ENCODE measurements at places on chromosomes 13 and 19.

DNA sequence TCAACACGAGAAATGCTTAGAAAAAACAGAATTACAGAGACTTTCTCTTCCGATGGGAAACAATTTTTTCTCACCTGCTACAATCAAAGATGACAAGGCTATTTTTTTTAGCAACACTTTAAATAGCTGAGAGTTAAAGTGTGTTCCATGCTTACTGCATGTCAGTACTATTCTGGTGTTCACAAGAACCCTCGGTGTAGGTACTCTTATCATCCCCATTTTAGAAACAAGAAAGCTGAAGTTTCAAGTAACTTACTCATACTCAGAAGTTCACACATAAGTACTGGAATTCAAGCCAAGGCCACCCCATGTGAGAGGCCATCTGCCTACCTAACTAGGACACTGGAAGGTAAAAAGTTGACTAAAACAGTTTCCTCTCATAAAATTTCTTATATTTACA is 9.0 kb upstream of the TNFRSF19 start:
- no peak for DNase-seq

GRCh38 chr13:74910415-74910814 is 571.6 kb downstream of the TBC1D4 start:
- DNase-seq, result no peak

DNA sequence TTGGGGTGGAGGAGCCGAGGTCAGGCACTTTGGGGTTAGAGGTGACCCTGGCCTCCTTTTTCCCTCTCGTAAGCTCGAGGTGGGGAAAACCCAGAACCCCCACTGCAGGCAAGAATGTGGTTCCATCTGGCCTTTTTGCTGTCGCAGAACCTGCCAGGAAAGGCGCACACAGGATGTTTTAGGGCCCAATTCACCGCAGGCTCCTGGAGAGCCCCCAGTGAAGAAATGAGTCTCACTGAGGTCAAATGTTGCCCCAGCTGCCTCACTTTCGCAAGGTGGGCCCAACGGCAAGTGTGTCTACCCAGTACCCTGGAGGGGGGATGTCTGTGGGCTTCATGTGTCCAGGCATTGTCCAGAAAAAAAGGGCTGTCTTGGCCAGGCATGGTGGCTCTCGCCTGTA is 61.8 kb downstream of the PEX11G start:
- no peak for DNase-seq

GRCh38 chr19:28313633-28314032 is 899.3 kb downstream of the UQCRFS1 start:
- DNase-seq, result no peak

DNA sequence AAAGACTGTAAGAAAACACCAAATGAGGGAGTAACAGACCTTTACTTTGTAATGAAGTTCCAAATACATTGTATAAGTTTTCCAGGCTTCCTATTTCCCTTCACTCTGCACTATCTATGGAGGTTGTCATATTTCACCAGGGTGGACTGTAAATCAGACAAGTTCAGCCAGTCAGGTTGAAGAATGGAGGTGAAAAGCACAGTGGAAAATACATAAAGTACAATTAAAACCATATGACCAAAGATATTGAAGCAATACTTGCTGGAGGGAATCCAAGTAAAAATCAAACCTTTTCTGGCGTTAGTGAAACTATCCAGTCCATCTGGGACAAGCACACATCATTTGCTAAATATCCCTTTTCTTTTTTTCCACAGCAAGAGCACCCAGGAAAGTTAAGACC is 3.2 kb downstream of the LHFPL6 start:
- DNase-seq, result no peak

- no peak for DNase-seq
These were observed 21.5 kb downstream of the EBPL start for GRCh38 chr13:49669735-49670309.

- no peak for DNase-seq
These were observed 4.5 kb upstream of the NOVA2 start for GRCh38 chr19:45978156-45978555.

GRCh38 chr13:29428310-29429181 is 166.9 kb downstream of the SLC7A1 start:
- DNase-seq, result no peak

DNA sequence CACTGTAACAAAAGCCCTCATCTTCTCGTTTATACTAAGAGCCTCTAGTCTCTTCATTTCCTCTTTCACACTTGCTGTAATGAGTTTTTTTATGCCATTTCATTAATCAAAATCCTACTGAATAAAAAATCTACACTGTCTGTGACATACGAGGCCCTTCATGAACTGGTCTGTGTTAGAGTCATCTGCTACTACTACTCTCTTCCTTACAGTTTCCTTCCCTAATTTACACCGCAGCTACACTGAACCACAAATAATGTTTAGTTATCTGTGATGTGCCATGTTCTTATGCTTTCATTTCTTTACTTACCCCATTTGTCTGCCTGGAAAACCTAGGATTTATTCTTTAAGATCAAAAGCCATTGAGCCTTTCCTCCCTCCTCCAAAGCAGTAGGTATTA is 16.0 kb downstream of the UFM1 start:
- DNase-seq, result no peak

DNA sequence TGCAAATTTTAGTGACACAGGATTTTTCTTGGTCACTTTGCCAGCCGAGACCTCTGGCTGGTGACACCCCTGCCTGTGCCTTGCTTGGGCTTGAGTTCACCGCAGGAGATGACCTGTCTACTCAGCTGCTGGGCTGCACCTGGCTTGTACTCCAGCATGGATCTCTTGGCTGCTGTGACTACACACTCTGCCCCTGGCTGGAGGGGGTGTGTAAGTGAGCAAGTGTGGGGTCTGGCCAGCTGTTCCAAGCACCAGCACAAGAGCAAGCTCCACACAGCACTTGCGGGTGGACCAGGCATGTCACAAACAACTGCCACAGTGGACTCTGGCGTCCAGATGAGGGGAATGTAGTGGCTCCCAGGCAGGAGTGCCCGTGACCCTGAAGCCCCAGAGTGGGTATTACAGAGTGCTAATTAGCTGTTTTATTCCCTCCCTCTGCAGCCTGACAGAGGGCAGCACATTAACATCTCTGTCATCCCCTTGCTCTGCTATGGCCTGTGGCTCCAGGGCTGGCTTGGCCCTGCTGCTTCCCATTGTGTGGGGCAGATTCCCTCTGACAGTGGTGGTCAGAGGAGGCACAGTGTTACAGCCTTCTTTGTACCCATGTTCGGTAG is 1387.2 kb downstream of the OLFM4 start:
- no peak for DNase-seq

- DNase-seq, result no peak
These were observed 424.7 kb downstream of the IRS2 start for GRCh38 chr13:109361562-109362289.

GRCh38 chr19:9046694-9047093 is 36.5 kb upstream of the MUC16 start:
- DNase-seq, result no peak

DNA sequence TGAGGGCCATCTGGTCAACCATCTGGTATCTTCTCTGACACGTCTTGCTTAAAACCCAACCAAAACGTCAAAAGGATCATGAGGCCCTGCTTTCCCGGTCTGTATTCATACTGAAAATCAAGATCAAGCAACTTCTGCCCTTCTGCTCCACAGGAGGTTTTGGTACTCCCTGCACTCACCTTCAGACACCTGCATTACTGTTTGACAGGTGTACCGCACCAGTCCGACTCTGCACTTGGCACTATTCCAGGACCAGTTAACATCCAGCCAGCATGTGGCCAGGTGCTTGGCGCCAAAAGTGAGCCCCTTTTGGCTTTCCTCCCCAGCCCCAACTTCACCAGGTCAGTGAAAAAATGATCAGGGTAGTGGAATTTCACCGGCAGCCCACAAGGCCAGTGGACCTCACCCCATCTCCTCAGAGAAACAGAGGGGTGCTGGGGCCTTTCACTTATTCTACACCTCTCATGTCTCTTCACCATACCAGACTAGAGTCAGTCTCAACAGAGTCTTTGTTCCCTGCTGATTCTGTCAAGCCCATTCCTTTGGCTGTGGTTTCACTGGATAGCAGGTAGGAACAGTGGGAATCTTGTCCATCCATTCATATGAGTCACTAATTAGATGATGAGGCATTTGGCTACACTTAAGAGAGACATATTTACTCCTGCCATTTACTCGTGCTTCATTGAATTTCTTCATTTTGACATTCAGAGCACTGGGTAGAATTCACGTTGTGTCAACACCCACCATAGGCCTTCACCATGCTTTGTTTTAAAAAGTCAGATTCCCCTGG is 85.3 kb downstream of the ZNF726 start:
- DNase-seq, result no peak

DNA sequence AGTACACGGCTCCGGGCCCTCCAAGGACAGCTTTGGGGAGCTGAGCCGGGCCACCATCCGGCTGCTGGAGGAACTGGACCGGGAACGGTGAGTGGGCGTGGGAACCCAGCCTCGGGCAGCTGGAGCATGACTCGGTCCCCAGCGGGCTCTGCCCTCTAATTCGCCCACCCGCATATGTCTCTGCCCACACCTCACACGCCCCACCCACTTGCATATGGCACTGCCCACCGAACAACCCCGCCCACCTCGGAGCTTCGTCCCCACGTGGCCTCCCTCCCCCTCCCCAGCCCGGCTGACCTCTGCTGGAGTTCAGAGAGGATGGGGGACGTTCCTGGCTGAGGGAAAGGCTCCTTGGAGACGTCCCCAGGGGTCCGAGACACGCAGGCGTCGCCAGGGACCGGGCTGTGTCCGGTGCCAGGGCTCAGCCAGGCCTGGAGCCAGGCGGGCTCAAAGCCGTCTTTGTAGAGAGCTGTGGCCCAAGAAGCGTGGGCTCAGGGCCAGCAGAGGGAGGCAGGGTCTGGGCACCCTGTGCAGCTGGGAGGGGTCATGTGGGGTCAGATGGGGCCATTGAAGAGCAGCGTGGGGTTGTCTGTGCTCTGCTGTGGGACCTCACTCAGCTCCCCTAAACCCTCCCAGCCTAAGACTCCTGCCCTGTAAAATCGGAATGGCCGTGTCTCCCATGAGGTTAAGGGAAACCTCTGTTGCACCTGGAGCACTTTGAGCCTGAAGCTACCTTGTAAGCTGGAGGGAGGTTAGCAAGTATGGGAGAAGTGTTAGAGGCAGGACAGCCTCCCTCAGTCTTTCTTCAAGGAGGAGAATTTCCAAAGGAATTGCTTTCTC is 3.8 kb downstream of the APC2 start:
- no peak for DNase-seq

GRCh38 chr13:44649104-44649428 is 72.9 kb upstream of the TSC22D1 start:
- no peak for DNase-seq

DNA sequence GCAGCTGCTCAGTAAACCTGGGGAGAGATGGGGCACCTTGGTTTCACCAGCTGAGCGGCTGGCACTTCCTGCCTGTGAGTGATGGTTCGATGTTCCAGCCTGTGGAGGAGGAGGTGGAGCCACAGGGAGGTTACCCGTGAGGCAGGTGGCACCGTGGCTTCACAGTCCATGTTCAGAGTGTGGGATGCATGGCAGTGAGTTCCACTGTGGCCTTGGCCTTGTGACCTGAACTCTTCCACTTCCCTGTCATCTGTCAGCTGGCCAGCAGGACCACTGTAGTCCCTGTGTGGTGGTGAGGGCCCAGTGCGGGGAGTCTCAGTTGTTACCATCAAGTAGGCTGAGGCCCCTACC is 16.9 kb downstream of the SMARCA4 start:
- DNase-seq, result no peak

- DNase-seq, result no peak
These were observed 120.1 kb downstream of the PAN3 start for GRCh38 chr13:28258417-28258816.

GRCh38 chr13:39777527-39778061 is 122.1 kb downstream of the COG6 start:
- no peak for DNase-seq

GRCh38 chr13:74226791-74227475 is 92.7 kb upstream of the KLF12 start:
- DNase-seq, result no peak

GRCh38 chr13:46586751-46587514 is 34.0 kb downstream of the LRCH1 start:
- no peak for DNase-seq

- no peak for DNase-seq
These were observed 59.5 kb upstream of the SLC7A1 start for GRCh38 chr13:29654843-29655547.

DNA sequence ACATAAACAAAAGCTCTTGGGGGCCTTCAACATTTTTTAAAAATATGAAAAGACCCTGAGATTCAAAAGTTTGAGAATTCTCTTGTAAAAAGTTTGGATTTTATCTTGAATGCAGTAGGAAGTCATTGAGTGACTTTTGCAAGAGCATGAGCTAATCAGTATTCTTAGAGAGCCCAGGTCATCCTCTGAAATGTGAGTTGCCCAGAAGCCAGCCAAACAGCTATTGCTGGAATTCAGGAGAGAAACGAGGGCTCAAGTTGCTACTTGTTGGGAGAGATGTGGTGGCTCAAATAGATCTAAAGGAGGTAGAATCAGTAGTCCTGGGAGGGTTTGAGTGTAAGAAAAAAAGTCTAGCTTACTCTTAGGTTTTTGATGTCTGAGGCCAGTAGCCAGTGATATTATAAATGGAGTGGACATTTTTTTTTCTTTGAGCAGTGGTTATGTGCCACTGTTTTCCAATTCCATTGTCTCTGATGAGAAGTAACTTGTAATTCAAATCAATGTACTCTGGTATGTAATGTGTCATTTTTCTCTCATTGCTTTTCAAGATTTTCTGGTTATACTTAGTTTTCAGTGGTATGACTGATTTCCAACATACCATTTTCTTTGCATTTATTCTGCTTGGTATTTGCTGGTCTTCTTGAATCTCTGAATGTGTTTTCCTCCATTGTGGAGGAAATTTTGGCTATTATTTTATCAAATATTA is 30.7 kb downstream of the LMO7 start:
- DNase-seq, result no peak

DNA sequence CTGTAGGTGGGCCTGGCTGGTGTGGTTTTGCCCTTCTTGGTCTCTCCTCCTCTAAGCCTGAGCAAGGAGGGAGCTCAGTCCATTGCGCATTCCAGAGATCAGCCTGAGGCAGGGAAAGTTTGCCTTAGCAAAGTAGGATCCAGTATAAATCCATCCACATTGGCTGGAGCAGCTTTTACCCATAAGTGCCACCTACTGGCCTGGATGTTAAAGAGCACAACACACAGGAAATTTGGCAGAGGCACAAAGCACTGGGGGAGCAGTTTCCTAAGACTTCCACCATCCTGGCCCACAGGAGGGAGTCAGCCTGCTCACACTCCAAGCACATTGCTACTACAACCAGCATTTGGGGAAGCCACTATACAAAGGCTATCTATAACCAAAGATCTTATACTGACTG is 1124.2 kb downstream of the SLITRK1 start:
- DNase-seq, result no peak

DNA sequence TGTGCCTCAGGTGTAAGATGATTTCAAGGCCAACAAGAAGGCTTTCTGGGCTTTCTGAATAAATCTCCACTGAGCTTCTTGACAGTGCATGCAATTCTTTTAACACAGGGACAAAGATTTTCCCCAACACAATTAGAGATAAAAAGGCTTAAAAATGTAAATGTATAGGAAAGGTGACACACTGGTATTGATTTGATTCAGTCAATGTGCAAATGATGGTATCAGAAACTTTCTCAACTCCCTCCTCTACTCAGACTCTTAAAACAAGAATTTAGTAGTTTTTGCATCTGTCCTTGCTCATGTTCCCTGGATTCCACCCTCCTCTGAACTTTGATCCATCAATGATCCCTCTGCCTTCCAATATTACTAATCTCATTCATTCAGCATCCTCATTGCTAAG is 111.6 kb upstream of the FNDC3A start:
- DNase-seq, result no peak
